Sigmoid colon (tissue), 7 donors: ENCODE measurements at places on chromosomes 5 and 9. TPM values are rescaled to one million over a fixed set of nuclear protein-coding genes. Genes with fewer than 3 reads are reported as not detected.

Gene IFNA21
- polyA plus RNA-seq: not detected

Gene LECT2
- polyA plus RNA-seq: not detected

Gene POLR1E
- polyA plus RNA-seq: 16.8 TPM

Gene UBE2QL1
- polyA plus RNA-seq: 0.23 TPM

Gene SAXO1
- 0.01 TPM for polyA plus RNA-seq

Gene BTNL3
- 25.6 TPM for polyA plus RNA-seq

- H3K4me3 ChIP-seq: no peak overlapping the region
- no peaks in the 10 kb centered on the region for H3K27me3 ChIP-seq
- H3K27ac ChIP-seq: no peak overlapping the region
- no peaks in the 10 kb centered on the region for H3K36me3 ChIP-seq
- H3K4me1 ChIP-seq: peaks cover 10% of the 10 kb centered on the region
- DNase-seq: no peak
These were observed 155.0 kb upstream of the PITX1 start for GRCh38 chr5:135189024-135189423.

- H3K4me3 ChIP-seq: no peak overlapping the region
- DNase-seq: no peak
- H3K27ac ChIP-seq: no peak overlapping the region
- no peaks in the 10 kb centered on the region for H3K36me3 ChIP-seq
These were observed 45.1 kb downstream of the PCSK5 start for GRCh38 chr9:75935591-75935990.

DNA sequence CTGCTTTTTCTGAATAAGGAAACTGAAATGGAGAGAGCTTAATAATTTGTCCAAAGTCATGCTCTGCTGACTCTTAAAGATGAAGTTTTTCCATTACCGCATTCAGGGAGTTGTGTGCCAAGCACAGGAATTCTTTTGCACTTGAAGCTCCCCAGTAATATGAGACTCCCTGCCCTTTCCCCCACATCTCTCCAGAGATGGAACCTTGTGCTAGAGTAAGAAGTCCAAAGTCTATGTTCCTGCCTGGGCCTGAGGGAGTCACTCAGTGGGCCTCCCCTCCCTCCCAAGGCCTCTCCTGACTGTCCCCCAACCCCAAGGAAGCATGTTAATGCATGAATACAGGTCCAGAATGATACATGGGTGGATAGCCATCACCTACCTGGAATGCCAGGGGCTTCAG lies 173.3 kb upstream of the SEMA6A start:
- peak; percentile 66 for DNase-seq
- peaks cover 22% of the 10 kb centered on the region for H3K4me1 ChIP-seq
- no peak overlapping the region for H3K4me3 ChIP-seq
- H3K27me3 ChIP-seq: no peaks in the 10 kb centered on the region

DNA sequence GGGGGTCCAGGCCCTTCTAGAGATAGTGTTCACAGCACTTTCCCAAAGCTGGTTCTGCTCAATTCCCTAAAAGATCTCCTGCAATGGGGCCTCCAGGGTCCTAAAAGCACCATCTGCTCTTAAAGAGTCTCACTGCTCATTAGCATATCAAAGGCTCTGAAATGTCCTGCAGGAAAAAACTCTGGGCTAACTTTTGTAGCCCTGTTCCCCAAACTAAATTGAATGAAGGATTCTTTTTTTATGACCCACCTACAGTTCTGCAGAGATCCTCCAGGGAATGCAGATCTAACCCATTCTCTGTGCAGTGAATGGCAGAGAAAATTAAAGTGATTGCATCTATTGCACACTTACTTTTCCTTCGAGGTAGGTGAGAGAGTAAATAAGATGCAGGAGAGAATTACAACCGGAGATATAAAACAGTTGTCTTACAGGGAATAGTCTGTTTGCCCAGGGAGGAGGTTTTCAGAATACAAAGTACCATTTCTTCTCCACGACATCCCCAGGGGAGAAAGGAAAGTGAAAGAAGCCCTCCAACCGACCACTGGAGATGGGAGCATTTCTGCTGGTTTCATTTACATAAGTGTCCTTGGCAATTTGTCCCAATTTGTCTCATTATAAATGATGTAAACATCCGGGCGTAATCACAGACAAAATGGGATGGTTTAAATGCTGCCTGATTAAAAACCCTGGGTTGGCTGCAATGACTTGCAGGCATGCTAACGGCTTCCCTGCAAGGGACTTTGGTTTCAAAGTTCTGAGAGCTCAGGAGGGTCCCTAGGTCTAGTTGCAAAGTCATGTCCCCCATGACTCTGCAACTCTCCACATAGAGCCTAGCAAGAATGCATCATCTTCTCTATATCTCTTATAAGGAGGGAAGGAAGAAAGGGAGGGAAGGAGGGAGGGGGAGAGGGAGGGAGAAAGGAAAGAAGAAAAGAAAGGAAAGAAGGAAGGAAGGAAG lies 114.0 kb downstream of the KCNIP1 start:
- DNase-seq: no peak
- no peaks in the 10 kb centered on the region for H3K36me3 ChIP-seq
- H3K4me1 ChIP-seq: no peaks in the 10 kb centered on the region

DNA sequence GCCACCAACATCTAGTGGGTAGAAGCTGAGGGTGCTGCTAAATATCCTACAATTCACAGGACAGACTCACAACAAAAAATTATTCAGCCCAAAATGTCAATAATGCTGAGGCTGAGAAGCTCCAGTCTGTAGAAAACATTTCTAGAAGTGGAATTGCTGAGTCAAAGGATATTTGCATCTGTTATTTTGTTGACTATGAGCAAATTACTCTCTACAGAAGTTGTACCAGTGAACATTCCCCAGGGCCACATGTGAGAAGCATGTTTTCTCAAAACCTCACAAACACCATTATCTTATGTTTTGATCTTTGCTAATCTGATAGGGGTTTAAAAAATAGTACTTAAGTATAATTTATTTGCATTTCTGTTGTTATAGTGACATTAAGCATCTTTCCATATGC lies 15.4 kb downstream of the ITK start:
- H3K4me1 ChIP-seq: no peaks in the 10 kb centered on the region
- no peak overlapping the region for H3K27ac ChIP-seq
- H3K27me3 ChIP-seq: no peaks in the 10 kb centered on the region
- DNase-seq: no peak
- no peaks in the 10 kb centered on the region for H3K36me3 ChIP-seq
- no peak overlapping the region for H3K4me3 ChIP-seq

GRCh38 chr9:33431420-33431819 lies 16.0 kb downstream of the AQP3 start:
- no peak overlapping the region for H3K4me3 ChIP-seq
- H3K27ac ChIP-seq: no peak overlapping the region
- H3K4me1 ChIP-seq: no peaks in the 10 kb centered on the region
- no peak for DNase-seq
- H3K27me3 ChIP-seq: no peaks in the 10 kb centered on the region
